ENCODE measurements at places on chromosomes 5 and 9. TPM values are rescaled to one million over a fixed set of nuclear protein-coding genes. Genes with fewer than 3 reads are reported as not detected.

The CXCL14 gene
- total RNA-seq: not detected

The ARID3C gene
- not detected for total RNA-seq

The IL4 gene
- not detected for total RNA-seq

The FIBCD1 gene
- not detected for total RNA-seq

The FOXD4 gene
- total RNA-seq: not detected

The TTC39B gene
- 17.8 TPM for total RNA-seq

The GMCL2 gene
- total RNA-seq: not detected

The PCDHA6 gene
- total RNA-seq: not detected

GRCh38 chr5:177429248-177430040, 3.0 kb downstream of the GRK6 start:
- DNase-seq: peak; percentile 88
- no peaks in the 10 kb centered on the region for H3K27me3 ChIP-seq
- peaks cover 71% of the 10 kb centered on the region for H3K36me3 ChIP-seq
- H3K27ac ChIP-seq: peak overlapping the region; percentile 93
- H3K4me3 ChIP-seq: peak overlapping the region; percentile 97
- peaks cover 75% of the 10 kb centered on the region for H3K4me1 ChIP-seq

DNA sequence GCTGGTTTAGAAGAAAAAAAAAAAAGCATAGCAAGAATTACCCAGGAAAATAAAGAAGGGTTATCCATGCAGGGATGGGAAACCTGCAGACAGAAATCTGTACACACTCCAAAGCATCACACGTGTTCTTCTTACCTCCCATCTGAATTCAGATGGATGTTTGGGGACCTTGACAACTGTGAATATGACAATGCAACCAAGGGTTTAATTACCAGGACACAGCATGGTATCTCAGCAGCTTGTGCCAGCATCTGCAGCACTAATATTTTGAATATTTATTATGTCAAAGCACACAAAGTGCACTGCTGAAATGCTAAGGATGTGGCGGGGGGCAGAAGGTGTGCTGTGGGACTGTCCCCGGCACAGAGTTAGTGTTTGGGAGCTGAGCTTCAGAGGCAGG, 47.9 kb downstream of the SLIT3 start:
- H3K36me3 ChIP-seq: no peaks in the 10 kb centered on the region
- no peak overlapping the region for H3K4me3 ChIP-seq
- no peaks in the 10 kb centered on the region for H3K27me3 ChIP-seq
- DNase-seq: no peak

- no peak for DNase-seq
- H3K27me3 ChIP-seq: no peaks in the 10 kb centered on the region
- peak overlapping the region; percentile 32 for H3K4me3 ChIP-seq
- peaks cover 10% of the 10 kb centered on the region for H3K36me3 ChIP-seq
- H3K27ac ChIP-seq: peak overlapping the region; percentile 69
Observed at GRCh38 chr5:55634209-55634805, 77.8 kb downstream of the SLC38A9 start.

- H3K4me3 ChIP-seq: no peak overlapping the region
- no peaks in the 10 kb centered on the region for H3K36me3 ChIP-seq
- H3K4me1 ChIP-seq: no peaks in the 10 kb centered on the region
Observed at GRCh38 chr5:143248822-143249579, 154.5 kb downstream of the NR3C1 start.

DNA sequence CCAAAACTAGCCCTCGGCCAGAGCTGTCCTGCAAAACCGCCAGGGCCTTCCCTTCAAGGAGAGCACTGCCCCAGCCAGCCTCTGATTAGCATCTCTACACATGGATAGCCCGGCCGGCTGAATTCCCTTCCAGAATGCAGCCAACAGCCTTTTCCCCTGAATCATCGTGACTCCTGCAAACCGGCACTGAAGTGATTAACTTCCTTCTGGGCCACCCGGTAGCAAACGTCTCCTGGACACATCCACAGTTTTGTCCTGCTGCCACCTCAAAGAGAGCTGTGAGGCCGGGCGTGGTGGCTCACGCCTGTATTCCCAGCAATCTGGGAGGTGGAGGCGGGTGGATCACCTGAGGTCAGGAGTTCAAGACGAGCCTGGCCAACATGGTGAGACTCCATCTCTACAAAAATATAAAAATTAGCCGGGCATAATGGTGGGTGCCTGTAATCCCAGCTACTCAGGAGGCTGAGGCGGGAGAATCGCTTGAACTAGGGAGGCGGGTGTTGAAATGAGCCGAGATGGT, 21.1 kb upstream of the EEIG1 start:
- no peaks in the 10 kb centered on the region for H3K36me3 ChIP-seq
- DNase-seq: no peak
- peaks cover 2% of the 10 kb centered on the region for H3K27me3 ChIP-seq
- no peak overlapping the region for H3K27ac ChIP-seq
- no peak overlapping the region for H3K4me3 ChIP-seq

GRCh38 chr5:79936002-79936645, 54.9 kb downstream of the MTX3 start:
- no peak overlapping the region for H3K27ac ChIP-seq
- peaks cover 26% of the 10 kb centered on the region for H3K4me1 ChIP-seq
- no peak overlapping the region for H3K4me3 ChIP-seq
- H3K27me3 ChIP-seq: no peaks in the 10 kb centered on the region
- DNase-seq: no peak

GRCh38 chr5:92777421-92777820, 803.6 kb downstream of the NR2F1-AS1 start:
- no peaks in the 10 kb centered on the region for H3K36me3 ChIP-seq
- no peaks in the 10 kb centered on the region for H3K4me1 ChIP-seq
- H3K27me3 ChIP-seq: no peaks in the 10 kb centered on the region
- no peak overlapping the region for H3K27ac ChIP-seq
- DNase-seq: no peak

GRCh38 chr5:100542086-100542485, 6.9 kb downstream of the FAM174A start:
- H3K27me3 ChIP-seq: no peaks in the 10 kb centered on the region
- no peak overlapping the region for H3K4me3 ChIP-seq
- no peaks in the 10 kb centered on the region for H3K36me3 ChIP-seq
- H3K4me1 ChIP-seq: no peaks in the 10 kb centered on the region

DNA sequence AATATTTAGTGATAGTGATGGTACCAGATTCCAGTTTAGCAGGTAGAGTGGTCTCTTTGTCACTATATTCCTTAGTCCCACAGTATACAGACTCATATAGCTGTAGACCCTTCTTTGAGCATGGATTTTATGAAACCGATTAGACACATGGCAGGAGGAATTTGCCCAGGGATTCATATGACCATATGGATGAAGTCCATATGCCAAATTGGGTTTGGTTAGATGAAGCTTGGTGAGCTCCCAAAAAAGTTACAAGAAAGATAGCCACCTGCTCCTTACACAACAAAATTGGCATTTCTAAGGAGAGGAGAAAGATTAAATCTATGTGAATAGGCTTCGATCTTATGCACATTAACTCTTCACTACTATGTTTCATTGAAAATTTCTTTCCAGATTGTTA, 211.4 kb downstream of the CWC27 start:
- peaks cover 15% of the 10 kb centered on the region for H3K36me3 ChIP-seq
- no peaks in the 10 kb centered on the region for H3K27me3 ChIP-seq
- no peak for DNase-seq
- H3K4me1 ChIP-seq: no peaks in the 10 kb centered on the region

- H3K27ac ChIP-seq: peak overlapping the region; percentile 78
- no peak for DNase-seq
- H3K4me1 ChIP-seq: peaks cover 63% of the 10 kb centered on the region
Observed at GRCh38 chr5:173885475-173886010, 2.6 kb upstream of the CPEB4 start.

- no peaks in the 10 kb centered on the region for H3K36me3 ChIP-seq
- H3K4me1 ChIP-seq: no peaks in the 10 kb centered on the region
- no peak overlapping the region for H3K4me3 ChIP-seq
Observed at GRCh38 chr5:33549982-33550567, 109.3 kb downstream of the TARS1 start.

GRCh38 chr5:386432-387341, 56.3 kb upstream of the EXOC3 start:
- H3K4me3 ChIP-seq: no peak overlapping the region
- peaks cover 55% of the 10 kb centered on the region for H3K4me1 ChIP-seq
- no peak for DNase-seq
- H3K27me3 ChIP-seq: no peaks in the 10 kb centered on the region
- H3K36me3 ChIP-seq: peaks cover 81% of the 10 kb centered on the region

GRCh38 chr9:35108946-35109575, 6.1 kb upstream of the STOML2 start:
- DNase-seq: no peak
- no peak overlapping the region for H3K4me3 ChIP-seq
- peaks cover 17% of the 10 kb centered on the region for H3K36me3 ChIP-seq
- no peaks in the 10 kb centered on the region for H3K27me3 ChIP-seq

- DNase-seq: no peak
- peaks cover 13% of the 10 kb centered on the region for H3K27me3 ChIP-seq
- H3K4me3 ChIP-seq: no peak overlapping the region
- no peak overlapping the region for H3K27ac ChIP-seq
Observed at GRCh38 chr5:14235872-14236271, 92.7 kb downstream of the TRIO start.

GRCh38 chr9:88168564-88168963, 30.3 kb upstream of the SPATA31C2 start:
- DNase-seq: no peak
- no peaks in the 10 kb centered on the region for H3K36me3 ChIP-seq
- H3K27ac ChIP-seq: no peak overlapping the region
- no peaks in the 10 kb centered on the region for H3K4me1 ChIP-seq

GRCh38 chr9:14314929-14315874, 1.3 kb upstream of the NFIB start:
- peaks cover 9% of the 10 kb centered on the region for H3K36me3 ChIP-seq
- no peak for DNase-seq
- H3K4me1 ChIP-seq: peaks cover 16% of the 10 kb centered on the region
- H3K27ac ChIP-seq: no peak overlapping the region
- peaks cover 54% of the 10 kb centered on the region for H3K27me3 ChIP-seq
- H3K4me3 ChIP-seq: peak overlapping the region; percentile 70

DNA sequence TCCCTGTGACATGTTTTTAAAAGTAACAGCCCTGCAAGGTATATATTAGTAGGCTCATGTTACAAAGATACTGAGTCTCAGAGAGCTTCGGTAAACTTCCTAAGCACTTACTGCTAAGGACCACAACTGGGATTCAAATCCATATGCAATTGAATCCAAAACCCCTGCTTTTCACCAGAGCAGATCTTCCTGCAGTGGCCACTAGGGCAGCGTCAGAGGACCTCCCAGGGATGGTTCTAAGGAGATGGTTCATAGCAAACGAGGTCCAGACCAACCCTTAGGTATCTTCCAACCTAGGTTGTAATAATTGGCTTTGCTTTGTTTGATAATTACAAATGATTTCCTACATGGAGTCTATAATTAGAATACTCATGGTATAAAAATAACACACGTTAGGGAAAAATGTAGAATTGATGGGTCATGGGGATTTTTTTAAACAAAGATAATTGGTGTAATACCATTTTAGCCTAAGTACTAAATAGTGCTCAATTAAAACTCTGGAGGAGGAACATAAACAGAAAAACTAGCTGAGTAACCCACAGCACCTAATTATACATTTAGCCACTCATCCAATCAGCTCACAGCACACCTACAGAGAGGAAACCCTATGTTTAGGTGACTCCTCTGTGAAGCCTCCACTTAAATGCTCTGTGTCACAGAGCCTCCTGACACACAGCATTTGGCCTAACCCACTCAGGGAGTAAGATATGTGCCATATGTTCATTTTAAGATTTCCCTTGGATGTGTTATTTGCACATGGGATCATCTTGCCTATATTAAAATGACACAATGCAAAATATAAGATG, 10.0 kb upstream of the CAST start:
- H3K36me3 ChIP-seq: no peaks in the 10 kb centered on the region
- H3K27me3 ChIP-seq: peaks cover 50% of the 10 kb centered on the region
- no peak overlapping the region for H3K4me3 ChIP-seq
- DNase-seq: no peak

DNA sequence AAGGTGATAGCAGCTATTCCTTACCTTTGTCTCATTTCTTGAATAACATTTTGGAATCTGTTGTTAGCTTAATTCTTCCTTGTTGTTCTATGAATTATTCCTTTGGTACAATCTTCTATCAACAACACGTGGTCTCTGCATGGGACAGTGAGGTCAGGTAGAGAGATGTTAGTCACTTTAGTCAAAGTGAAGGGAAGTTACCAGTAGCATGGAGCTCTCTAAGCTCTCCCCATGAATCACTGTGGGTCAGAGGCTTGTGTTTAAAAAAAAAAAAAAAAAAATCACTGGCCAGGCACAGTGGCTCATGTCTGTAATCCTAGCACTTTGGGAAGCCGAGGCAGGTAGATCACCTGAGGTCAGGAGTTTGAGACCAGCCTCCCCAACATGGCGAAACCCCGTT, 116.0 kb downstream of the GOLPH3 start:
- no peak for DNase-seq
- H3K4me1 ChIP-seq: no peaks in the 10 kb centered on the region
- no peaks in the 10 kb centered on the region for H3K27me3 ChIP-seq
- H3K36me3 ChIP-seq: no peaks in the 10 kb centered on the region
- no peak overlapping the region for H3K4me3 ChIP-seq
- no peak overlapping the region for H3K27ac ChIP-seq

DNA sequence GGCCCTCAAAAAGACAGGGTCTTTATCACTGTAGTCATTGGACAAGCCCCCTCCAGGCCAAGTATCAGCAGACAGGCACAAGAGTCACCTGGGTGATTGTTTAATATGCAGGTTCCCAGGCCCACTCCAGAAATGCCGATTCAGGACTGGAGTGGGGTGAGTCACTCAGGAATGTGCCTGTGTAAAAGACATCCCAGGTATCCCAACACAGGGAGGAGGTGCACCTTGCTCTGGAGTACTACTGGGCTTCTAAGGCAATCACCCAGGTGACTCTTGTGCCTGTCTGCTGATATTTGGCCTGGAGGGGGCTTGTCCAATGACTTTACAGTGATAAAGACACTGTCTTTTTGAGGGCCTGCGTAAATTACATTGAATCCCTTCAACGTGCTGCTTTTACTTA, 40.6 kb downstream of the ACTL7B start:
- no peak for DNase-seq
- H3K27ac ChIP-seq: no peak overlapping the region
- peaks cover 9% of the 10 kb centered on the region for H3K27me3 ChIP-seq

DNA sequence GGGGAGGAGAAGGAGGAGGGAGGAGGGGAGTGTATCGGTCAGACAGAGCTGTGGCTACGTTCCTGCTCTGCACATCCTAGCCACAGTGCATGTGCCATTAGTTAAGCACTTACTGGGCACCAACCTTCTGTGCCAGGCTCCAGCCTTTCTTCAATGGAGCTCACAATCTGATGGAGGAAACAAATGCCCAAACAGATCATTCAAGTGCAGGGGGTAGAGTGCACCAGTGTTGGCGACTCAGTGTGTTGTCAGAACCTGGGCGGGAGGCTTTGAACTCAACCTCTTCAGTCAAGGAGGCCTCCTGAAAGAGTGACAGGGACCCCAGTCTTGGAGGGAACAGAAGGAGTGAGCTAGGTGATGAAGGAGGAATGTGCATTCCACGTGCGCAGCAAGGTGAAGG, 51.9 kb upstream of the SHB start:
- no peak for DNase-seq
- no peaks in the 10 kb centered on the region for H3K4me1 ChIP-seq
- H3K27me3 ChIP-seq: peaks cover 6% of the 10 kb centered on the region
- no peaks in the 10 kb centered on the region for H3K36me3 ChIP-seq
- no peak overlapping the region for H3K27ac ChIP-seq
- no peak overlapping the region for H3K4me3 ChIP-seq

- H3K27me3 ChIP-seq: peaks cover 10% of the 10 kb centered on the region
- no peaks in the 10 kb centered on the region for H3K36me3 ChIP-seq
- H3K4me1 ChIP-seq: peaks cover 20% of the 10 kb centered on the region
- no peak overlapping the region for H3K4me3 ChIP-seq
Observed at GRCh38 chr9:22210936-22211335, 201.8 kb upstream of the CDKN2B start.

GRCh38 chr5:2415678-2416077, 335.8 kb downstream of the IRX2 start:
- no peaks in the 10 kb centered on the region for H3K36me3 ChIP-seq
- DNase-seq: no peak
- no peak overlapping the region for H3K27ac ChIP-seq
- no peak overlapping the region for H3K4me3 ChIP-seq
- H3K4me1 ChIP-seq: no peaks in the 10 kb centered on the region

Data from activated CD8-positive, alpha-beta T cell treated with anti-CD3 and anti-CD28 coated beads, Interleukin-2, amount 10 ng/mL, durations not matched to agents 7 days and 5 days (primary cell).